OCI-LY7 (cell line): ENCODE measurements at places on chromosomes 7 and 10. TPM values are rescaled to one million over a fixed set of nuclear protein-coding genes. Genes with fewer than 3 reads are reported as not detected.

NYAP1 gene
- total RNA-seq, result 0.10 and 0.50 TPM in 2 replicates

SEMA3E gene
- not detected in 2 replicates for total RNA-seq

SPDYE6 gene
- total RNA-seq, result not detected in 2 replicates

WBP1L gene
- total RNA-seq, result 22.3 and 24.4 TPM in 2 replicates

NKX2-3 gene
- not detected in 2 replicates for total RNA-seq

PAPSS2 gene
- not detected in 2 replicates for total RNA-seq

SMKR1 gene
- total RNA-seq, result not detected in 2 replicates

CFAP69 gene
- not detected in 2 replicates for total RNA-seq

MACROH2A2 gene
- total RNA-seq, result not detected in 2 replicates

ZMIZ2 gene
- 79.7 and 91.7 TPM in 2 replicates for total RNA-seq

NUTM2A gene
- total RNA-seq, result 0.97 and 1.1 TPM in 2 replicates

SRGN gene
- total RNA-seq, result 5.8 and 9.1 TPM in 2 replicates

RNF148 gene
- not detected in 2 replicates for total RNA-seq

MRLN gene
- not detected in 2 replicates for total RNA-seq

OR13A1 gene
- total RNA-seq, result 14.5 and 17.4 TPM in 2 replicates

CPN1 gene
- total RNA-seq, result not detected in 2 replicates

SH3PXD2A gene
- 5.8 and 5.9 TPM in 2 replicates for total RNA-seq

ABCA13 gene
- total RNA-seq, result not detected in 2 replicates

NKX1-2 gene
- total RNA-seq, result not detected in 2 replicates

TUBAL3 gene
- total RNA-seq, result not detected in 2 replicates

AMZ1 gene
- 2.7 and 2.9 TPM in 2 replicates for total RNA-seq

FOXL3 gene
- total RNA-seq, result not detected in 2 replicates

PNLIPRP1 gene
- not detected in 2 replicates for total RNA-seq
